Activated CD4-positive, alpha-beta T cell treated with anti-CD3 and anti-CD28 coated beads, Interleukin-2, Interleukin-6, amounts not matched to agents 100 ng/mL and 50 ng/mL, durations not matched to agents 16 hours and 8 hours (primary cell): ENCODE measurements at places on chromosomes 12 and 14.

DNA sequence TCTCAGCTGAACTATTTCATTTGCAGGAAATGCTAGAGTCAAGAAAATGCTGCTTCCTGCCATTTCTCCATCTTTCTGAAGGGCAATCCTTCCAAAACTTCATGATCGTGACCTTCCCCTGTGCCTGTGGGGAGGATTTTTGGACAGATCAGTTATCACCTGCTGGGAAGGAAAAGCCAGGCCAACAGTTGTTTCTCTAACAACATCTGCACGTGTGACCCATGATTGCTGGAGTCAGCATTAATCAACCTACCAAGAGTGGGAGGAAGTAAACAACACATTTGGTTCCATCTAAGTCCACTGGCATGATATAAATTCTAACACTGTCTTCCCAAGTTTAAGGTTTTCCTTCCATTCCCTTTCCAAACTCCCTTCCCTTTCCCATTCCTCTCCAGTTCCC lies 172.7 kb downstream of the APAF1 start:
- no peak for DNase-seq

GRCh38 chr14:94157197-94157596 lies 16.9 kb upstream of the PPP4R4 start:
- DNase-seq = no peak

- DNase-seq = peak; percentile 82
Measured at GRCh38 chr12:19894803-19895202, 455.5 kb downstream of the AEBP2 start.

GRCh38 chr14:77092676-77093075 lies 5.4 kb upstream of the CIPC start:
- no peak for DNase-seq

GRCh38 chr12:65675141-65675621 lies 149.1 kb upstream of the HMGA2 start:
- DNase-seq = no peak

DNA sequence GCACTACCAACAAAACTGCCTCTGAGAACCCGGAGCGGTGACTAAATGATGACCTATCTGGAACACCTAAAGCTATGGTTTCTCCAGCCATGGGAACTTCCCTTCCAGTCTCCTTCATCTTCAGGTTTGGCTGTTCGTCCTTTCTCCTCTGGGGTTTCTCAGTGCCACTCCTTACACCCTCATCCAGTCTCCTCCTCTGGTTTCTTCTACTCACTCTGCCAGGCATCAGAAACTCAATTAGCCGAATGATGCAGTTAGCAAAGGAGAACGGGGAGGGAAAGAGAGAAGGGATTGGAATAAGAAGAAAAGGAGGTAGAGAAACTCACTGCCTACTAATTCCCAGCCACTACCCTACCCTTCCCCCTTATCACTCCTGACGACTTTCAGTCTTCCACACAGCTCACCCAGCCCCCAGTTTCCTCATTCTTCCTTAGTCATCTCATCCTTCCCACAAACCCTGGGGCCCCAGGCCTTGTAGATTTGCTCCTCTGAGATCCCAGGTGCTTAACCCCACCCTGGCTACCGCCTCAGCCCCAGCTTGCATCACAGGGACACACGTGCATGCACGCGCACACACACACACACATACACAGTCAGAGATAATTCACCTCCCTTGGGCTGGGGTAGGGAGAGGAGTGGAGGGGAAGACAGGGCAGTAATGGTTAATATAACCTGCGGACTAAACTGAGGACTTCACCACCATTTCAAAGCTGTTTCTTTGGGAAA lies 13.0 kb downstream of the FGD6 start:
- DNase-seq = no peak

DNA sequence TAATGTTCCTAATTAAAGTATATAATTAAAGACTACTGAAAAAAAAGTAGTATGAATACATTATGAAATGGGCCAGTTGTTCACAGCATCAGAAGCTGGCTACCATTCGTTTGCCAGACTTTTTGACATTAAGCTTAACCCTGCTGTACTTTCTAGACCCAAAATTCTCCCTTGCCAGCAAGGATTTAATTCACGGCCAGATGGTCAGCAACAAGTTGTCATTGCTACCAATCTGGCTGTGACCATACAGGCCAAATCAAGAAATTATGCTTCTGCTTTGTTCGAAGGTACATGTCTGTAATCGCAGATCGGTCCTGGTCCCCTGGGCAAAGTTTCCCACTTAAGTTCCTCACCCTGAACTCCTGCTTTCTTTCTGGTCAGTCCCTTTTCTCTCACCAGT lies 217.7 kb upstream of the ATXN7L3B start:
- no peak for DNase-seq

DNA sequence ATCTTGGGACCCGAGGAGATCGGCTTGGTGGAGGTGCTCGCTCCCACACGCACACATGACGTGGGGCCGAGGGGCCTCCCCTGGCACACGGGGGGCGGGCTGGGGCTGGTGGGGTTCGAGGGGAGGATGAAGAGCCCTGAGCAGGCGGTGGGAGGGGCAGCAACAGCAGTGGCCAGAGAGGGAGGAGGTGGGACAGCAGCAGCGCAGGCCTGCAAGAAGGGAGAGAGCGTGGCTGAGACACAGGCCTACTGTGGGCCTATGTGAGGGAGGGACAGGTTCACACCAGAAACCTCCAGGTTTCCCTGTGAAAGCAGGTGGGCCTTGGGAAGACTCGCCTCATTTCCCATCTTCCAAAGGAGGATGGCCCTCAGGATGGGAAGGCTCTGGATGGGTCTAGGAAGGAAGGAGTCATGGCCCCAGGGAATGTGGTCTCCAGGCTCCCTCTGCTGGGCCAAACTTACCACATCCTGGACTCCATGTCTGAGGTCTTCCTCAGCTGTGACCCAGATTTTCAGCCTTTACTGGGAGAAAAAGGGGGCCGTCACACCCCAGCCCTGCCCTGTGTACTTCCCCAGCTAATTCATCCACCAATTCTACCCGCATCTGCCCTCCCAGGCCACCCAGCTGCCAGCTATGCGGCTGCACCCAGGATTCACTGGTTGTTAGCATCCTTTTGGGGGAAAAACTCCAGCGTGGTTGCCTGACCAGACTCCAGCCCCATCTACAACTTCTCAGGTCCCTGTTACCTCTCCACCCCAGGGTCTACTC lies 2.8 kb downstream of the PIANP start:
- DNase-seq = no peak

DNA sequence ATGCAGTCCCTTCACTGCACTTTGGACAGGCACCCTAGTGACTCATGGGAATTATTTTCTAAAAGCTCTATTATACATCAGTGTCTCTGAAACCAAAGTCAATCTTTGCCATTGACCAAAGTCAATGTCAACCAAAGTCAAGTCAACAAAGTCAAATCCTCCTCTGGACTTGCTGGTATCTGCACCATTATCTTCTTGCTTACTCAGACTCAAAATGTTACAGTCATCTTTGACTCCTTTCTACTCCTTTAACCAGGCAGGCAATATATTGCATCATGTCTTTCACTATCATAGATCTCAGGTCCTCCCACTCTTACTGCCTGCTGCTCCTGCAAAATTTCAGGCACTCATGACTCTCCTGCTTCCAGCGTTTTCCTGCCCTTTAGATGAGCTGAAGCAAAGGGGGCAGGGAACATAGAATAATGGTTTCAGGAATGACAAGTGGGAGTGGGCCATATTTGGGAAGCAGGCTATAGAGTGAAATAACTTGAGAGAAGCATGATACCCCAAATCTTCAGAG lies 39.2 kb downstream of the IGF1 start:
- peak; percentile 14 for DNase-seq

DNA sequence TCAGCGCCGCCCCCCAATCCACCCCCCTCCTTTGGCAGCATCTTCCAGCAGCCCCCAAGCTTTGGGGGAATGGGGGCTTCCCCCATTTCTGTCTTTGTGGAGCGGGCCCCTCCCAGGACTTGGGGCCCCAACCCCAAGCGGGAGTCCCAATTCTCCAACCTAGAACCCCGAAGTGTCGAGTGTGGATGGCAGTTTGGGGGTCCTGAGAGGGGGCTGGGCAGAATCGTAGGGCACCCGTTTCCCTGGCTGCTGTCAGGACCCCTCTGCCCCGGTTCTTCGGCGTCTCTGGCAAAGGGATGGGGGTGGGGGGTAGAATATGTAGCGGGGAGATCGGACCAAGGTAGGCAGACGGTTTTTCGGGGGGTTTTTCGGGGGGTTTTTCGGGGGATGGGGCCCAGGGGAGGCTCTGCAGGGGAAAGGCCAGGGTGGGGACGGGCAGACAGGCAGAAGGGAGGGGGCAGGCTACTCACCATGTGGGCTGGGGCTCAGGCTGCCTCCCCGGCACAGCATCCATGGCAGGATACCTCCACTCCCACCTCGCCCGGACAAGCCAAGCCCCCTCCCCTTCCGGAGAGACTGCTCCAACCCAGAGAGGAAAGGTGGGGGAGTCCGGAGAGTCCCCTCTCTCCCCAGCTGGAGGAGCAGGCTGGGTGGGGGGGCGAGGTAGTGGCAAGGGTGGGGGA lies 739 bp downstream of the JPH4 start:
- no peak for DNase-seq

- no peak for DNase-seq
Measured at GRCh38 chr12:49332891-49333371, 4.1 kb downstream of the C1QL4 start.

GRCh38 chr12:58557171-58557570 lies 363.1 kb downstream of the LRIG3 start:
- DNase-seq = no peak

DNA sequence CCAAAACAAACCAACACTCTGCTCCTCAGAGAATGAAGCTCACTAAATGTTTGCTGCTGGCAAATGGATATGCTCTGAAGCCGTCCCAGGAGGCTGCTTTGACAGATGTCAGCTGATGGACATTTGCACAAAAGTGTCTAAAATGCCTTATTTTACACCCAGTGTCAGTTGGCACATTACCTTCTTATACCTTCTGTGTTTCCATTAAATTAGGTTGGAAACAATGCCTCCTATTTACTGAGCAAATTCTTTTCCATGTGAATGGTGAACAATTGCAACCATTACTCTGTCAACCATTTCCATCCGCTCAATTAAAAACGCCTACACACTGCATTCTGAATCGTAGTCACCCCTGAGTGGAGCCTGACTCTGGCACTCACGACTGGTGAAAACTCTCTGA lies 1679.9 kb upstream of the FLRT2 start:
- DNase-seq = no peak

DNA sequence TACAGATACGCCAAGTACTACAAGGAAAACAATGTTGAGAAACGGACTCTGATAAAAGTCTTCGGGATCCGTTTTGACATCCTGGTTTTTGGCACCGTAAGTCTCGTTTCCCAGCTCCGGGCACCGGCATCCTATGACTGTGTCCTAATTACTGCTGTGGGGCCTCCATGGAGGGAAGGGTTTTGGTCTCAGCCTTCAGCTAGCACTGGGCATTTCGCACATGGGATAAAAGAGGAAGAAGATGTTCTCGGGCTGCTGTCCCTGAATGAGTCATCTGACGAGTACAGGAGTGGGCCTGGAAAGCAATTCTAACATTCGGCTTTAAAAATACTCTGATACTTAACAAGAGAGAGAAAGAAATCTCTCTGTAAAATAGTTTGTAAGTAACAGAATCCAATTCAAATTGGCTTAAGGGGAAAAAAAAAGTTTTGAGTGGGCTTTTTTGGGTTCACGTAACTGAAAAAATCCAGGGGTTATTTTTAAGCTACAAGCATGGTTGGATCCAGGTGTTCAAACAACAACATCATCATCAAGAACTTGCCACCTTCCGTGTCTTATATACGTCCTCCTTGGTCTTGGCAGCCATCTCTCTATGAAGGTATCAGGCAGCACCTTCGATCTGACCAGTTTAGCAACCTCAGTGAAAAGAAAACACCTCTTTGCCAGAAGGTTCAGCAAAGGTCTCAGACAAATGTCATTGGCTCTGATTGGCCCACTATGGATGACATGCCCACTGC lies 34.4 kb upstream of the P2RX4 start:
- no peak for DNase-seq

DNA sequence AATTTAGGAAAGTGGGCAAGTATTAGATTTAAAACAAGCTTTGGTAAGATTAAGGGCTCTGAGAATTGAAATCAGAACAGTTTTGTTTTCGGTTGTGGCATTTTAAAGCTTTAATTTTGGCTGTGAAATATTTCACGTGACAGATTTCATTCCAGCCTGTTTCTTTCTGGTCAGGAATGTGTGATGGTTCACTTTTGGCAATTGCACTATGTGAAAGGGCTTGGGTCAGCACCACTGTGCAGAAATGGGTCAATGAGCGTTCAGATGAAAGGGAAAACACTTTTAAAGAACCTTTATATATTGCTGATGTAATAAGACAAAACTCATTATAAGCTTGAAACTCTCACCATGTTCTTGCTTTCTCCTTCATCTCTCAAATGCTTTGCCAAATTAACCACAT lies 17.1 kb downstream of the NUBPL start:
- no peak for DNase-seq

DNA sequence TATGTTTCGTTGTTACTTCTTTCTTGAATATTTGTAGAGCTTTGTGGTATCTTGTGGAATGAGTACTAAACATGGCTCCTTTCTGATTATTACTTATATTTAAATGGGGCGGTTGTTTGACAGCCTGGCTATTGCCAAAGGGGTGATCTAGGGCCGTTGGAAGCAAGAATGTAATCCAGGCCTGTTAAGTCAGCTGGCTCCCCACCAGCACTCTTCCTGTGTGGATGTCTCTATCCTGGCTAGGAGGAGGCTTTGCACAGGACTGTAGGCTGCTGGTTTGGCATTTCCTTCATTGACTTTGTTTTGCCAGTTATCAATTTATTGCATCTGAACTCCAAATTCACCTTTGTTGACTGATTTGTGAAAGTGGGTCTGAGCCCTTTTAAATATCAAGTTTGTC lies 5.6 kb downstream of the FAM234B start:
- no peak for DNase-seq

DNA sequence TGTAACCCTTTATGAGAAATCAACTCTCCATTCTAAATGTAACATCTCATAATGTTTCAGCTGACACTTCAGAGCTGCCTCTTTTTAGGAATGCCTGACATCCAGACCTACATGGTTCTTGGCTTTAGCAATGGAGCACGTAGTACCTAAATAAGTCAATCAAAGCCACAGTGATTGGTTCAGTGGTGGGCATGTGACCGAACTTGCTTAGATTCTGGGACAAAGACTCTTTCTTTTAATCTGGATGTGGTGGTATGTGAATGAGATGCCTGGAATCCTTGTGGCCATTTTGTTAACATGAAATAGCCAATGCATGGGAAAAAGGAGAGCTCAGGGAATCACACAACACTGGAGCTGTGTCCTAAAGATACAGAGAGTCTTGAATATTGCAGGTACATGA lies 11.8 kb downstream of the GPR65 start:
- no peak for DNase-seq

DNA sequence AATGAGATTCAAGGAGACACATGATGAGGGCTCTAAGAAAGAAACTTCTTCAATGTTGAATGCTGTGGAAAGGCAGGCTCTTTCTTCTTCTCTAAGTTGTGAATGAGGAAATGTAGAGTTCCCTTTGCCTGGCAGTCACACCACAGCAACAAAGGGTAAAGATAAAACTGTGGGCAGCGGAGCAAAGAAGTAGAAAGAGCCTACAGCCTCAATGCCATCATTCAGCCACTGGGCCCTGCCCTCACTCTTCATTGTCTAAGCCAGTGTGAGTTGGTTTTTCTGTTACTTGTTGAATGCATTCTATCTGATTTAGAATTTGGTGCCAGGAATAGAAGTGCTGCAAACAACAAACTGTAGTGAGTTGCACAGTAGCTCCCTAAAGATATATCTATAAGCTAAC lies 12.2 kb downstream of the SDR9C7 start:
- no peak for DNase-seq
